ENCODE measurements at places on chromosomes 12 and 14.
A peak's percentile ranks its signal among the peaks of the same experiment; 100 is the strongest.

DNA sequence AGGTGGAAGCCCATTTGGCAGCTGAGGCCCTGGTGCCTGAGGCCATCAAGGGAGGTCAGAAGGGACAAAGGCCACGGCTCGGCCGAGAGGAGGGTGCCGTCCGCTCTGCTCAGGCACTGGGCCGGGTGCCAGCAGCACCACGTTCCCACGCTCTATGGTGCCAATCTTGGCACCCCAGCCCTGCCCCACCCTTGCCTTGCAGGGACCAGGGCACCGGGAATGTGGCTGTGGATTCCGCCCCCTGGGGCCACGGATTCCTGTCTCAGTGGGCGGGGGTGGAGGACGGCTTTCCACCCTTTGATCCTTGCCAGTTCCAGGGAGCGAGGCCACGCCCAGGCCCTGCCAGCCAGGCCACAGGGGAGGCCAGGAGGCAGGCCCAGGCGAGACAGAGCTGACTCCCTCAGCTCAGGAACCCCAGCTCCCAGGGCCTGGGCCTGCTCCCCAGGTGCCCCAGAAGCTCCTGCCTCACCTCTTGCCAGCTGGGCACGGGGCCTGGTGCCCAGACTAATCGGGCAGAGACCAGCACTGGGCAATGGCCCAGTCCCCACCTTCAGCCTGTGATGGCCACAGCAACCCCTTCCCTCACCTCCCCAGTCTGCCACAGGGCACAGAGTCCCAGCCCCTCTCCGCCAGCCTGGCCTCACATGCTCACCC, 26.4 kb upstream of the GPR132 start:
- DNase-seq = peak; percentile 94

- no peak for DNase-seq
Measured at GRCh38 chr12:64293654-64294364, 71.7 kb upstream of the KICS2 start.

DNA sequence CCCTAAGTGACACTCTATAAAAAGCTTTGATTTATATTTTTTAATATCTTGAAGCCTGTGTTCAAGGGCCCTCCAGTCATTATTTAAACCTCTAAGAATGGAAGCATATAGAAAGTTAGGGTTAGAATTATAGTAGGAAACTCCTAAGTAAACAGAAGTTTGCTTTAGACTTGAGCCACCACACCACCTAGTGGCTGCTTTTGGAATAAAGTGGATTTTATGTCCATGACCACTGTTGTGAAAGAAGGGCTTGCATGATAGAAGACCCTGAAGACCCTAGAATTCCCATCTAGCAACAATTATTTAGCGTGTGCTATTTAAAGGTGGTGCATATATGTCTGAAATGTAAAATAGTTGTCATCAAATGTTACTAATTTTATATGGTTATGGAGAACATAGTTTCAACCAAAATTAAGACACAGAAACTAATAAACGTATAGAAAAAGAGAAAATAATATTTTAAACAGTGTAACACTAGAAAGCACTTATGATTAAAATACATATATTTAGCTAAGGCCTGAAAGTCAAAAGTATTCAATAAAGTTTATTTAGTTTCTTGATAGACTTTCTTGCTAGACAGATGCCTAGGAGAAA, 21.3 kb downstream of the LRRIQ1 start:
- peak; percentile 27 for DNase-seq

- DNase-seq = peak; percentile 32
Measured at GRCh38 chr12:110916295-110916875, 4.0 kb downstream of the MYL2 start.

- DNase-seq = peak; percentile 22
Measured at GRCh38 chr12:88706286-88706685, 126.0 kb upstream of the KITLG start.

GRCh38 chr12:69085852-69086251, 152.9 kb upstream of the CPM start:
- no peak for DNase-seq

Data from mammary epithelial cell (primary cell).